Breast epithelium (tissue), 4 donors: ENCODE measurements at places on chromosomes 1 and 21. TPM values are rescaled to one million over a fixed set of nuclear protein-coding genes. Genes with fewer than 3 reads are reported as not detected.
A peak's percentile ranks its signal among the peaks of the same experiment; 100 is the strongest.

DNA sequence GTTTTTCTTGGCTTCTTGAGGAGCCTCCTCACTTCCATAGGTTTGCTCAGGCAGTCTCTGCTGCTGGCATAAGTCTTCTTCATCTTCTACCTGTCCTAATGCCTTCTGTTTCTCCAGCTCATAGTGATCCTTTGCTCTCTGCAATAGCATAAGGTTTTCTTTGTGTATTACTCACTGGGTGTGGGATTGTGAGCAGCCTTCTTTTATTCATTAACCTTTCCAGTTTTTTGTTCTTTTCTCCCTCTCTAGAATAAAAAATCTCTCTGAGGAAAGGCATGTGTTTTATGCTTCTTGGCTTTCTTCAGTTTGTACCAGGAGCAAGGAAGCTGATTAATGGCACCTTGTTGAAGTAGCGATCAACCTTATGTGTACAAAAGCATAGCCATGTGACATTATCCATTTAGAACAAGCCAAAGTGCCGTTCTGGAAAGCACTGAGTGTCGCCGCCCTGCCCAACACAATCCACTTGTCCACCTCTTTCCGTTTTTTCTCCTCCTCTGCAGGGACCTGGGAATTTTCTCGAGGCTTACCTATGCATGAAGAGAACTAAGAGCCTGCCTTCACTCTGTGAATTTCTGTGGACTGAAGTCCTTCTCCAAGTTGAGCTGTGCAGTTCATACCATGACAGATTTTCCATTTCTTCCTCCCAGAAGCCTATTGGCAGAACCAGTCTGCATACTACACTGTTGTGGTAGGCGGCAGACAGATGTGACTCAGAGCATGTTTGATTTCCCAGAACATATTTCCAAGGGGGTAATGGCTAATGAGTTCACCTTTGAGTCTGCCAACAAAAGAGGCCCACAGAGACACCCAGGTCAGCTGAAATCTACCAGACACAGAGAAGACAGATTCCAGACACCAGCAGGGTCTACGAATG, 39.0 kb downstream of the DPT start:
- no peak overlapping the region for H3K27ac ChIP-seq
- H3K4me3 ChIP-seq, result no peak overlapping the region
- H3K4me1 ChIP-seq, result no peaks in the 10 kb centered on the region
- H3K27me3 ChIP-seq, result no peaks in the 10 kb centered on the region

Gene PIGP
- total RNA-seq, result 29.6 TPM

DNA sequence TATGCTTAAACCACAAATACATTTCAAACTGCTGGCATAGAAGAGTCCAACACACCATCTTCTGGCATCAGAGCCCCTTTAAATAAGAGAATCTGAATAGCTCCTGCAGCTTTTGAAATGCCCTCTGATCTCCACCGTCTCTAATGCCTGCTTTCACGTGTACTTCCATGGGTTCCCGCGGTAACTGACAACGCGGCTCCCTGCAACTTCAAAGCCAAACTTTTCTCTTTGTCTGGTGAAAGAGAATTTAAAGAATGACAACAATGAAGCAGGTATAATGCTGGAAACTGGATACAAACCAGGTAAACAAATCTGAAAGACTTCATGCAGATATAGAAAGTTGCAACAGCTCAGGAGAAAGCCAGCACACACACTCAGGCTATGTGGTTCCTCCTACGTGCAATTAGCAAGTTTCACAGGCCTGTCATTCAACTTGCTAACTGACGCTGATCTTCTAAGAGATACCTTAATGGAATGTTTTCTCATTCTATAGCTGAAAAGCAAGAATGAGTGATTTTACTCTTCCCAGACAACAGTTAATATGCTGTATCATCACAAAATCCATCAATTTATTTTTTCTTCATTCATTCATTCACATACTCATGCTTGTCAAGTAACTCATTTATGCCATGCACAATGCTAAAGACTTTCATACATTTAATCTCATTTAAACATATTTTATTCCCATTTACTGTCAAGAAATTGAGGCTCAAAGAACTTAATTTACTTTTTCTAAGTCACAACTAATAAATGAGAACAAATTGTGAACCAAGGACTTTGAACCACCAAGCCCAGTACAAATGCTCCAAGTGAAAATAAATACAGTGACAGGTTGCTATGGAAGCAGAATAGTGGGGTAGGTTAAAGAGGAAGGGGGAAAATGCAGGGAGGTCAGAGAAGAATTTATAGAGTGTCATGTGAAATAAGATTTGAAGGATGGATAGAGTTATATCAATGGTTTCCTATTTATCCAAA, 202.7 kb upstream of the SNX7 start:
- H3K27ac ChIP-seq, result no peak overlapping the region
- no peaks in the 10 kb centered on the region for H3K4me1 ChIP-seq
- no peak overlapping the region for H3K4me3 ChIP-seq

Gene FMO5
- total RNA-seq, result 22.0 TPM

- H3K4me3 ChIP-seq, result peak overlapping the region; percentile 68
- no peaks in the 10 kb centered on the region for H3K27me3 ChIP-seq
- H3K27ac ChIP-seq, result peak overlapping the region; percentile 97
- no peak for DNase-seq
- H3K36me3 ChIP-seq, result no peaks in the 10 kb centered on the region
These were observed 1.1 kb downstream of the ZMYM1 start for GRCh38 chr1:35080171-35080854.

Gene GJA9
- total RNA-seq, result not detected

GRCh38 chr1:7549277-7550161, 221.6 kb upstream of the VAMP3 start:
- DNase-seq, result peak; percentile 30
- H3K4me1 ChIP-seq, result no peaks in the 10 kb centered on the region
- no peaks in the 10 kb centered on the region for H3K27me3 ChIP-seq

- H3K27ac ChIP-seq, result no peak overlapping the region
- DNase-seq, result no peak
- peak overlapping the region; percentile 54 for H3K4me3 ChIP-seq
- H3K36me3 ChIP-seq, result no peaks in the 10 kb centered on the region
- H3K4me1 ChIP-seq, result no peaks in the 10 kb centered on the region
These were observed 1.1 kb downstream of the CR2 start for GRCh38 chr1:207455183-207455754.

GRCh38 chr1:211788626-211789025, 41.9 kb downstream of the LPGAT1 start:
- H3K4me1 ChIP-seq, result no peaks in the 10 kb centered on the region
- DNase-seq, result no peak
- no peak overlapping the region for H3K4me3 ChIP-seq
- H3K36me3 ChIP-seq, result no peaks in the 10 kb centered on the region
- H3K27ac ChIP-seq, result peak overlapping the region; percentile 38

Gene AVPR1B
- total RNA-seq, result not detected

- H3K27ac ChIP-seq, result peak overlapping the region; percentile 97
- no peaks in the 10 kb centered on the region for H3K27me3 ChIP-seq
- no peak for DNase-seq
- no peak overlapping the region for H3K4me3 ChIP-seq
- H3K36me3 ChIP-seq, result peaks cover 16% of the 10 kb centered on the region
These were observed 17.9 kb downstream of the CSRP1 start for GRCh38 chr1:201488830-201489589.

Gene ZNF670
- 8.0 TPM for total RNA-seq

GRCh38 chr1:9235096-9235459, 504 bp downstream of the H6PD start:
- no peaks in the 10 kb centered on the region for H3K27me3 ChIP-seq
- H3K36me3 ChIP-seq, result no peaks in the 10 kb centered on the region
- peak overlapping the region; percentile 57 for H3K4me3 ChIP-seq
- H3K27ac ChIP-seq, result peak overlapping the region; percentile 90

GRCh38 chr1:107673006-107673405, 292.0 kb downstream of the VAV3 start:
- no peaks in the 10 kb centered on the region for H3K4me1 ChIP-seq
- H3K27ac ChIP-seq, result no peak overlapping the region
- no peaks in the 10 kb centered on the region for H3K27me3 ChIP-seq
- no peaks in the 10 kb centered on the region for H3K36me3 ChIP-seq

Gene CCDC185
- not detected for total RNA-seq

DNA sequence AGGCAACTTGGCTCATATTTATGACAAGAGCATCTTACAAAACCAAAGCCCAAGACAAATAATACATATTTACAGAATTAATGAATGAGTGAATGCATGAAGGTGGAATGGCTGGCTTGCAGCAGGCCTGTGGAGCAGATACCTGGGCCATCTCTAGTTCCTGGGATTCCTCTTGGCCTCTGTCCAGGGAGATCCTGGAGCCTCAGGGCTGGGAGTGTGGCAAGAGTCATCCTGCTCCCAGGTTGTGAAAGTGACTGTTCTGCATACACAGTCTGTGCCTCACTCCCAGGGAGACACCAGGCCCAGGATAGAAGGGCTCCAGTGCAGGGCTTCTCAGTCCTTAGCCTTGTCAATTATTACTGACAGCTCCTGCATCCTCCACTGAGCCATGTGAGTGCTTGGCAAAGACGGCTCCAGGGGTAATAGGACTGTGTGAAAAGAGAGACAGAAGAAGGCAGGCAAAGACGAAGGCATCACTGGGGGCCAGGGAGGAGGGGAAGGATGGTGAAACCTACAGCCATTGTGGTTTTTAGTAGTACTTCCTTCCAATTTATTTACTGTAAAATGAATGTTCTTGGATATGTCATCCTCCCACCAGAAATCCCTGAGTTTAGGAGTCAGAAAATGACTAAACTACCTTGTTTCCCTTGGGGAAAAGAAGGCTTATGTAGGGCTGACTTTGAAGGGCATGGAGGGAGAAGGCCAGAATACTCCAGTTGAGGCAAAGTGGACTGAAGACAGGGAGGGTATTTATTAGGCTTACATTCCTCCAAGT, 14.3 kb upstream of the KPRP start:
- no peak overlapping the region for H3K27ac ChIP-seq
- H3K36me3 ChIP-seq, result no peaks in the 10 kb centered on the region
- no peak for DNase-seq
- H3K27me3 ChIP-seq, result no peaks in the 10 kb centered on the region
- no peak overlapping the region for H3K4me3 ChIP-seq

DNA sequence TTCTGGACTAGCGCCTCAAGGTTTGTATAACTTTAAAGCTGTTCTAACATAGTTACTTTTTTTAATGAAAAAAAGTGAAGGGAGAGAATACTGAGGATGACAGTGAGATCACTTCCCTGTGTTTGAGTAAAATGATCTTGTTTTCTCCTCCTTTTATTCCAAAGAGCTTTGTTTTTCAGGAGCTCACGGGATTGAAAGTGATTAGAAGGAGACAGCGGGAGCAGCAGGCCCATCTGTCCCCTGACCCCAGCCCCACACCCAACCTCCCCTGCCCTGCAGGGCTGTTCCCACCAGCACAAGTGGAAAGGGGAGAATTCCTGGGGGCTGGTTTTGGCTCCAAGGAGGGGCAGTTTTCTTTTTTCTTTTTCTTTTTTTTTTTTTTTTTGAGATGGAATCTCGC, 2.1 kb upstream of the DNMT3L start:
- DNase-seq, result no peak
- no peaks in the 10 kb centered on the region for H3K27me3 ChIP-seq
- H3K4me3 ChIP-seq, result no peak overlapping the region
- H3K27ac ChIP-seq, result no peak overlapping the region
- H3K36me3 ChIP-seq, result no peaks in the 10 kb centered on the region
- no peaks in the 10 kb centered on the region for H3K4me1 ChIP-seq

- H3K4me3 ChIP-seq, result no peak overlapping the region
- DNase-seq, result no peak
- H3K27ac ChIP-seq, result no peak overlapping the region
- no peaks in the 10 kb centered on the region for H3K36me3 ChIP-seq
These were observed 518.2 kb downstream of the ADGRL2 start for GRCh38 chr1:82318921-82319320.

DNA sequence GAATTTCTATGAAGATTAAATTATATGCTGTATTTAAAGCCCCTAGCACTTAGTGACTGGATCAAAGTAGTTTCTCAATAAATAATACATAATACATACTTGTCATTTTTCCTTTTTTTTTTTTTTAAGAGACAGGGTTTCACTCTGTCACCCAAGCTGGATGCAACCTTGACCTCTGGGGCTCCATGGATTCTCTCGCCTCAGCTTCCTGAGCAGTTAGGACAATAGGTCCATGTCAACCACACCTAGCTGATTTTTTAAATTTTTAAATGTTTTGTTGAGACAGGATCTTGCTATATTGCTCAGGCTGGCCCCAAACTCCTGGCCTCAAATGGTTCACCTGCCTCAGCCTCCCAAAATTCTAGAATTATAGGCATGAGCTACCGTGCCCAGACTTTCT, 5.9 kb downstream of the ACADM start:
- no peak for DNase-seq
- no peaks in the 10 kb centered on the region for H3K27me3 ChIP-seq
- no peaks in the 10 kb centered on the region for H3K36me3 ChIP-seq
- no peak overlapping the region for H3K27ac ChIP-seq
- no peaks in the 10 kb centered on the region for H3K4me1 ChIP-seq
- no peak overlapping the region for H3K4me3 ChIP-seq

Gene DDX20
- 25.9 TPM for total RNA-seq

Gene ADAMTS1
- 72.0 TPM for total RNA-seq

DNA sequence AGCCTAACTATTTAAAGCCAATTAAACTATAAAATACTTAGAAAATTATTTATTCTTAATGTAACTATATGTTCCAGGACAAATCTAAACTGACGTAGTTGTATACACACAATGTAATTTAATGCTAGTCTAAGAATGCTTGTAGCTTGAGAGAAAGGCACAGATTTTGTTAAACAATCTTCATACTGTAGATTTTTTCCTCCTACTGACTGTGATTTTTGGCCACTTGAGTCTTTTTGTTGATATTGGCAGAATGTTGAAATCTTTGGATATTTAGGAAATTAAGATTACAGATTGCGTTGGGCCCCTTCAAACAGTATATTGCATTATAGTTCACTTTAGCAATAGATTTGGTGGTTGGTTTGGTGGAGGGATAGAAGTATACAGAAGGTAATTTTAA, 40.5 kb downstream of the ATF3 start:
- H3K27me3 ChIP-seq, result no peaks in the 10 kb centered on the region
- no peaks in the 10 kb centered on the region for H3K36me3 ChIP-seq
- DNase-seq, result no peak

GRCh38 chr1:60998786-60999185, 83.6 kb upstream of the NFIA start:
- H3K27ac ChIP-seq, result no peak overlapping the region
- H3K4me1 ChIP-seq, result no peaks in the 10 kb centered on the region
- no peak overlapping the region for H3K4me3 ChIP-seq
- no peaks in the 10 kb centered on the region for H3K27me3 ChIP-seq
- DNase-seq, result no peak

Gene GNB1
- total RNA-seq, result 138 TPM

DNA sequence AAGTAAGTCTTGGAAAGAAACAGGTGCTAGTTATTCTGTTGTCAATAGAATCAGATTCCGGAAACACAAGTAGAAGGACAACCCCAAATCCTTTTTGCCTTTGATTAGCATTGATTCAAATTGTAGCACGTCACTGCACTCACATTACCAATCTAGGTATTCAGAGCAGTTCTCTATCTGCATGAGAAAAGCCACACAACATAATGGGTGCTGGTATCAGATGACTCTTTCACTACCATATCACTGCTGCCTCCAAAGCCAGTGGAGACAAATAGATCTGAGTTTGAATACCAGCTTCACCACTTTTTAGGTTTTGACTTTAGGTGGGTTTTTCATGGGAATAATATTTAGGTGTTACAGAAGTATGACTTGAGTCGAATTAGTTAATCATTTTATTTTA, 38.9 kb downstream of the RTCA start:
- no peak for DNase-seq
- H3K27me3 ChIP-seq, result no peaks in the 10 kb centered on the region
- H3K4me1 ChIP-seq, result no peaks in the 10 kb centered on the region
- no peaks in the 10 kb centered on the region for H3K36me3 ChIP-seq
